NCI-H510A (cell line): ENCODE measurements at places on chromosomes 4 and X.
A peak's percentile ranks its signal among the peaks of the same experiment; 100 is the strongest.

DNA sequence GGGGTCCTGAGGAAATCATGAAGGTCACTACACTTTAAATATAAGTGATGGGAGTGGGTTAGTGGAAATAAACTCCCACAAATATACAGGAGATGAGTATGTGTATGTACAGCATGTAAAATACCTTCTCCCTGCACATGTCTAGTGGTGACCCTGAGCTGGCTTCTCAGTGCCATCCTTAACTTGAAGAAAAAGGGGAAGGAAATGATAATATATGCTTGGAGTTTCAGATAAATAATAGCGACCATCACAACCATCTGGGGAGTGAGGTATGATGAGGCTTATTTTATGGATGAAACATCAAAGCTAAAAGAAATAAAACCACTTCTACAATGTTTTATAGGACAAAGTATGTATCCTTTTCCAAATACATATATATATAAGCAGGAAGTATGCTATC, 41.0 kb upstream of the SORBS2 start:
- no peak for DNase-seq

- no peak for DNase-seq
These were observed 1.1 kb downstream of the GCNA start for GRCh38 chrX:71579136-71579989.

DNA sequence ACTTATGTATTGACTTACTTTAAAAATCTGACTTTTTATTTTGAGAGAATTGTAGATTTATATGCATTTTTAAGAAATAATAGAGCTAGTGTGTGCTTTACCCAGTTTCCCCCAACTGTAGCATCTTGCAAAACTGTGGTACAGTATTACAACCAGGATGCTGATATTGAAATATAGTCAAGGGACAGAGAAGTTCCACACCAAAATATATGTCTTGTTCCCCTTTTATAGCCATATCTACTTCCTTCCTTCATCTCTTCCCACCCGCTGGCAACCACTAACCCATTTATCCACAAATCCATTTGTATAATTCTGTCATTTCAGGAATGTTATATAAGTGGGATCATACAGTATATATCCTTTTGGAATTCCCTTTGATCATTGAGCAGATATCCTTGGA, 16.8 kb downstream of the KDM6A start:
- DNase-seq = no peak

- no peak for DNase-seq
These were observed 11.5 kb upstream of the GPM6B start for GRCh38 chrX:13828392-13828791.

DNA sequence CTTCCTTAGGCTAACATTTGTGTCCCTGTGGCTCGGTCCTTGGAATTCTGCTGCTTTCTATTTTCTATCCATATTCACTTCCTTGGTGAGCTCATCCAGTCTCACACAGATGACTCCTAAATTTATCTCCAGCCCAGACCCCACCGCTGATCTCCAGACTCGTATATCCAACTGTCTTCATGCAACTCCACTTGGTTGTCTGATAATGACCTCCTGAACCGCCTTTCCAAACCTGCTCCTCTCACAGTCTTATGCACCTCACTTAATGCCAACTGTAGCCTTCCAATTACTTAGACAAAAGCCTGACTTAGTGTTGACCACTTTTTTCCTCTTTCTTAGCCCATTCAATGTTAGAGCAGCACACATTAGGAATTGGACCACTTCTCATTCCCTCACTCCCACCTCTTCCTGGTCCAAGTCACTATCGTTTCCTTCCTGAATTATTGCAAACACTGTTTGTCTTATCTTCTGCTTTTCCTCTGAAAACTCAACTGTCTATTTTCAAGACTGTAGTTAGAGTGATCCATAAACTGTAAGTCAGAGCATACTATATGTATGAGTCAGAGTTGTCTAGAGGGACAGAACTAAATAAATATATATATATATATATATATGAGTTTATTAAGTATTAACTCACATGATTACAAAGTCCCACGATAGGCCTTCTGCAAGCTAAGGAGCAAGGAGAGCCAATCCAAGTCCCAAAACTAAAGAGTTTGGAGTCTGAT, 292.5 kb downstream of the UNC5C start:
- no peak for DNase-seq

DNA sequence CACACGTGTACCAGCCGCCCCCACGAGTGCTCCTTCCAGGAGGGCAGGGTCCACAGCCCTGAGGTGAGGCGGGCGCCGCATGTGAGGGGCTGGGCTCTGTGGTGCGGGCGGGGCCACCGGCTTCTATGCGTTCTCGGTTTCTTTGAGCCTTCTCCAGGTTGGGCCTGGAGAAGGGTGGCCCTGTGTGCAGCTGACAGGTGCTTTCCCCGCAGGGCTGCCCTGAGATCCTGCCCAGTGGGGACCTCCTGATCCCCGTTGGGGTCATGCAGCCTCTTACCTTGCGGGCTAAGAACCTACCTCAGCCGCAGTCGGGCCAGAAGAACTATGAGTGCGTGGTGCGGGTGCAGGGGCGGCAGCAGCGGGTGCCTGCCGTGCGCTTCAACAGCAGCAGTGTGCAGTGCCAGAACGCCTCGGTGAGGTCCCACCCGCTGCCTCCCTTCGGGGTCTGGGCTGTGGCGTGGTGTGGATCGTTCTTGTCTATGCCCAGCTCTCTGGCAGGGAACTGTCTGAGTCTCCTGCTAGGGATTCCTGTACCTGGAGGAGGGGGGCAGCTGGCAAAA, 6.8 kb downstream of the PLXNA3 start:
- DNase-seq = no peak

DNA sequence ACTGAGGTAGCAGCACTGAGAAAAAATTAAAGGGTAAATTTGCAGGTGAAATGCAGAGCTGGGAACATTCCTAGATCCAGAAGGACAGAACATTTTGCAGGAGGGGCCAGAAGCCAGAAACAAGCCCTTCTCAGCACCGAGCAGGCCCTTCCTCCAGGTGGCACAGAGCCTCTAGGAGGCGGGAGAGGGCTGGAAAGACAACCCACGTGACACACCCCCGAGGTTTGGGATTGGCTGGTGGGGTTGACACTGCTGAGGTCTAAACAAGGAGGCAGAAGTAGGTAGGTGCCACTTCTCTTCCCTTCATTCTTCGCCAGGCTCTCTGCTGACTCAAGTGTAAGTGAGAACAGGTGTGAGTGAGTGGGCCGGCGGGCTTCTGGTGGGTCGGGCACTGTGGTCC, at the start of gene PAGE4:
PAGE4 (plus strand) TSS at position 288 of the 400 bp plus-strand sequence. CDS start 1,126 bp downstream, outside the sequence.
- DNase-seq = no peak

DNA sequence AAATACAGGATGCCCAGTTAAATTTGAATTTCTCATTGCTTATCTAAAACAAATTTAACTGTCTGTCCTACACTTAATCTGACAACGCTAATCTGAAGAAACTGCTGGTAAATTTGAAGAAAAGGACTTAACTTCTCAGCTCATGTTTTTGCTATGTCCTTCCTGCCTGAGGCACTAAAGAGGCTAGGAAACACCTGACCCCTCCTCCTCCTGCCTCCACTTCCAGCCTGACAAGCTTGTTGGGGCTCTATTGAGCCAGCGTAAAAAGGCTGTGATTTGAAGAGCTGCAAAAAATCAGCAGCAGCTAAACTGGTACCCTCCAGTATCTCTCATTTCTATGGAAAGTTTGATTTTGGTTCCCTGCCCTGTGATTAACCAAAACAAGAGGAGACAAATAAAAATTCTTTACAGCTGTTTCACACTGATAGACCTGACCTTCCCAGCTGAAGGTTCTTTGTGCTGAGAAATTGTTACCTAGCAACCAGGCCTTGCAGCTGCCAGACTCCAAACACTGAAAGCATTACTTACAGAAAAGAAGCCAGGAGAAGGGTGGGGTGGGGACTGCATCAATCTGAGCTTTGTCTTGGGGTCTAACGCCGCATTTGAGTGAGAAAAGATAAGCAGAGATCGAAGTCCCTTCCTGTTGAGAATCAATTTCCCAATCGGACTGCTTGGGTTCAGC, 35.0 kb downstream of the DCX start:
- DNase-seq = peak; percentile 13

DNA sequence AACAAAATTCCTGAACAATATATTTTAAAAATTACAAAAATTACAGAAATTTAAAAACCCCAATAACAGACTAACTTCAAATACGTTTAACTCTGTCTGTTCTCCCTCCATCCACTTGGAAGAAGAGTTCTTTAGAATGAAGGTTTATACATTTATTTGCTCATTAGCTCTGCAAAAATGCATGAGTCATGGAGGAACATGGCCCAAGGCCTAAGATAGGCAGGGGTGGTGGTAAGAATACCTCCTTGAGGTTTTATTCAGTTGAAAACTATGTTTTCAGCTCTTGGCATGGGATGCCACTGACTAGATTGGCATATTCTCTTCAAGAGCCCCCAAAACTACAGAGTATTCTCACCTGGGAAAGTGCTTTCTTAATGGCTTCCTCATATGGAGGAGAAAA, 8.8 kb upstream of the LRRC66 start:
- no peak for DNase-seq

GRCh38 chr4:14308229-14308651, 680.7 kb upstream of the BOD1L1 start:
- no peak for DNase-seq

GRCh38 chrX:108993909-108994308, 257.5 kb upstream of the IRS4 start:
- DNase-seq = no peak

DNA sequence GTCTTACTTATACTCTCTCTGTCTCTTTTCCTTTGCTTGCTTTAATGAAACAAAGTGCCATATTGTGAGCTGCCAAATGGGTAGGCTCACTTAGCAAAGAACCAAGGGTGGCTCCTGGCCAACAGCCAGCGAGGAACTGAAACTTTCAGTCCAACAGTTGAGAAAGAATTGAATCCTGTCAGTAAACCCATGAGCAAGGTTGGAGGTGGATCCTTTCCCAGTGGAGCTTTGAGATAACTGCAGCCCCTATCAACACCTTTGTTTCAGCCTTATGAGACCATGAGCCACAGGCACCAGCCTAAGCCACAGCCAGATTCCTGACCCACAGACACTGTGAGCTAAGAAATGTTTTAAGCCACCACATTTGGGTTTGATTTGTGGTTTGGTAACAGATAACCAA, 362.2 kb downstream of the PDGFC start:
- no peak for DNase-seq

DNA sequence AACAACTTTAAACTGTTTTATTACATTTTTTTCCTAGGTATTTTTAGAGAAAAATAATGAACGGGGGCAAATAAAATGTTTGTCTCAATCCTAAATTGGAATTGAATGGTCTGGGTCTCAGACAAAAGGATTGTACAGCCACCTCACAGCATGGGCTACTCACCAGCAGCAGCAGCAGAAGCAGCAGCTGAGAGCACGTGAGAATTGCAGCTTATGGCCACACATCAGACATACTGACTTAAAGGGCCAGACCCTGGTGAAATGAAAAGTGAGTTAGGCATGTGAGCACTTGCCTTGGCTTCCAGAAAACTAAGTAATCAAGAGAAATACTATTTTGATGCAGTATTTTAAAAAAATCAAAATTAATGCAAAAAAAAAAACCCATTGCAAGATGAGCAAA, 56.6 kb downstream of the AASDH start:
- no peak for DNase-seq

GRCh38 chr4:2900741-2901140, 57.1 kb downstream of the ADD1 start:
- no peak for DNase-seq

- no peak for DNase-seq
These were observed 21.0 kb downstream of the MAN2B2 start for GRCh38 chr4:6595897-6596537.

- no peak for DNase-seq
These were observed 2127.3 kb downstream of the PCDH7 start for GRCh38 chr4:32847461-32847860.

- DNase-seq = no peak
These were observed 15.8 kb upstream of the UBE2K start for GRCh38 chr4:39682138-39682537.

- no peak for DNase-seq
These were observed 671 bp upstream of the FHIP1A start for GRCh38 chr4:151408380-151408629.

- no peak for DNase-seq
These were observed 611.2 kb downstream of the PPP4R3C start for GRCh38 chrX:26851981-26852380.

DNA sequence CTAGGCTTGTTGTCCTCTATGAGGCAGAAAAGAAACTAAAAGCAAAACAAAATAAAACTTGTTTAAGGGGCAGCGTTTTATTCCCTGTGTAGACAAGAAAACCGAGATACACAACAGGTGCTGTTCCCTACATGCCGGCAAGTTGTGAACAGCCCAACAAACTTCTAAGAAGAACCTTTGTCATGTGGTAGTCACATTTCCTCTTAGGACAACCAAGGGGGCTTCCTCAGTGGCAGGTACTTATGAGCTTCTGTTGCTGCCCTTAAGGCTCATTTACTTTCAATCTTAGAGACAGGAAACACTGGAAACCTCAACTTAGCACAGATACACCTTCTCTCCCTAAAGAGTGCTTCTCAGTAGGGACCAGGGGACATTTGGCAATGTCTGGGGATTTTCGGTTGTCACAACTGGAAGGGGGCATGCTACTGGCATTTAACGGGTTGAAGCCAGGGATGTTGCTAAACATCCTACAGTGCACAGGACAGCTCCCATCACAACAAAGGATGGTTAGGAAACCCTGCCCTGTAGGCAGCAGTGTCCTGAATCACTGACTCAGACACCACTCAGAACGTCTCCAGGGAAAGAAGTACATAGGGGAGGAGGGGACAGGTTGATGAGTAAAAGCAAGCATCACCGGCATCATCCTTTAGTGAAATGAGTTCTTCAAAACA, 111.0 kb downstream of the ASB9 start:
- no peak for DNase-seq

DNA sequence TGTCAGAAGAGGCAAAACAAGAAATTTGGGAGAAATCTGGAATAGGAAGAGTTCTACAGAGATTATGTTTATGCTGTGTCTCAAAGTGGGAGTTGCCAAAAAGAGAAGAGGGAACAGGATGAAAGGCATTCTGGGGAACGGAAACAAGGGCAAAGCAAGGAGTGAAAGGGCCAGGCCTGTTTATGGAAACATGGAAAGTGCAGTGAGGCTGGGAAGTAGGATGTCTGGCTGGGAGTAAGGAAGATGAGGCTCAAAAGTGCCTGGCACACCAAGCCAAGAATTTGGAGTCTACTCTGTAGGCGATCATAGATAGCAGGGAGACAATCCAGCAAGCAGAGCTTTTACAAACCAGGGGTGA, 1.8 kb upstream of the CUL4B start:
- DNase-seq = no peak

DNA sequence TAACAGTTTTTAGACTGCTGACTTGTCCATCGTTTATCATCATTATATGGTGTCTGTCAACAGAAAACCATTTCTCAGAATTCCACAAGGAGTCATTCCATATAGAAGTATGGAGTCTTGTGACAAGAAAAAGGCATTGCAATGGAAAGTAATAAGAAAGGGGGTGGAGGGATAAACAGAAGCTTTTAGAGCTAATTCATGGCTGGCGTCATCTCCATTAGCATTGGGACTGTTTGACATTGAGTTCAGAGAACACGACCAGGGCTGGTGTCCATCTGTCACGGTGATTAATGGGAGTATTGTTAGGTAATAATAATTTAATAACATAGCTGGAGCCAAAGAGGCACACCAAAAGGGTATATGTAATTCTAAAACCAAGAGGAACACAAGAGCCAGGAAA, 101.9 kb upstream of the SFRP2 start:
- DNase-seq = no peak

- DNase-seq = no peak
These were observed 60.2 kb downstream of the PSAPL1 start for GRCh38 chr4:7374571-7374970.

GRCh38 chr4:22090661-22091351, 142.2 kb upstream of the KCNIP4 start:
- DNase-seq = no peak
